ENCODE measurements at places on chromosomes 3 and 15.

- DNase-seq: no peak
Measured at GRCh38 chr15:52101542-52102323, 10.8 kb downstream of the BCL2L10 start.

DNA sequence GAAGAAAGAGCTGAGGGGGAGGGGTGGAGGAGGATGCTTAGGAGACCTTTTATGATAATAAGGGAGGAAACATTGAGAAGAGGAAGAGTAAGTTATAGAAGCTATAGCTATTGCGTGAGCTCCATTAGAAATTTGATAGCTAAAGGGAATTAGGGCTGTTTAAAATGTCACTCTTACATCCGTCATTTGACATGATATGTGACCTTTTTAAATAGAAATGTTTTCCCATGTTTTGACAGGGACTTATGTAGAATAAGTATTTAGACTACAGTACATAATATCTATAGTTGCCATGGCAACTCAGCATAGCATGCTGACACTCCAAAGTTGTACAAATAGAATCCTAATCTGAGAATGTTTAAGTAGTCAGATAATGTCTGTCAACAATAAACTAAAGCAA is 19.2 kb downstream of the RAD51 start:
- no peak for DNase-seq

- peak; percentile 15 for DNase-seq
Measured at GRCh38 chr3:81080608-81081007, 680.8 kb downstream of the GBE1 start.

- no peak for DNase-seq
Measured at GRCh38 chr3:136621628-136622027, 130.6 kb downstream of the STAG1 start.

GRCh38 chr3:139134678-139135372 is 90.1 kb upstream of the PRR23C start:
- no peak for DNase-seq

GRCh38 chr15:100208921-100209603 is 132.7 kb downstream of the ADAMTS17 start:
- no peak for DNase-seq

GRCh38 chr3:144586382-144586781 is 614.8 kb downstream of the DIPK2A start:
- no peak for DNase-seq

DNA sequence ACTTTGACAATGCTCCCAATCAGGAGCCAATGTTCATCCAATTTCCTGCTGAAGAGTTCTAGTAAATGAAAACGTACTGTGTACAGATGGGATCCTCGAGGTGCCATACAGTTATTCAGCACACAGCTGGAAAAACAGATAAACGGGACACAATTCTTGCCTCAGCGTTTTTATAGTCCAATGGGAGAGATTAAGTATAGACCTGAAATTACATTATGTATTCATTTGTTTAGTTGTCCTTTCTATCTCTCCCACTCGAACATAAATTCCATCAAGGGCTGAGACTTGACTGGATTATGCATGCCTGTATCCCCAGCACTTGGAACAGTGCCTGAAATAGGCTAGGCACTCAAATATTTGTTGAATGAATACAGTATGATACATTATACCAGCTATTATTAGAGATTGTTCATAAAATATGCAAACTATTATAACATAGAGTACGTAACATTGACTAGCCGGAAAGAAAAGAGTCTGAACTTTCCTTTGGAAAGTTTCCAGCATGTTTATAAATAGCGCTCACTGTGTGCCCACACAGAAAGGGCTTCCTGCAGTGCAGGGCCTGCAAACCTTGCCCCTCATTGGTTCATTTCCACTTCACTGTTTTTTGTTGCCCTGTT is 27.4 kb upstream of the SNTN start:
- DNase-seq: no peak

GRCh38 chr15:48823237-48823636 is 12.4 kb upstream of the CEP152 start:
- peak; percentile 89 for DNase-seq

DNA sequence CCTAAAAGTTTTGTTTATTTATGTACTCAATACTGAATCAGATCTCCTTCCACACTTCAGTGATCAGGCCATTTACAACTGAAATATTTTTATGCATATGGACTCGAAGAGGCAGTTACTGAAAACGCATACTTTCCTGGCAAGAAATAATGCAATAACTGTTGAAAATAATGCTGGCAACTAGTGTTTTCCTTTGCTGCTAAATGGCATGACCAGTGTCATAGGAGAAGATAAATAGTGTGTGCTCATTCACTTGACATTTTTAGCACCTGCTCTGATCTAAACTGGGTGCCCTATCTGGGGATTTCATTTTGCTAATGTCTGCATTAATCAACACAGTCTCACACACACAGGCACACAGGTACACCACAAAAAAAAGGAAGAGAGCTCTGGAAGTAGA is 695.2 kb downstream of the TUSC7 start:
- DNase-seq: no peak

- no peak for DNase-seq
Measured at GRCh38 chr3:53147151-53147902, 13.7 kb upstream of the PRKCD start.

GRCh38 chr3:151113343-151113742 is 27.9 kb downstream of the MED12L start:
- DNase-seq: peak; percentile 46

DNA sequence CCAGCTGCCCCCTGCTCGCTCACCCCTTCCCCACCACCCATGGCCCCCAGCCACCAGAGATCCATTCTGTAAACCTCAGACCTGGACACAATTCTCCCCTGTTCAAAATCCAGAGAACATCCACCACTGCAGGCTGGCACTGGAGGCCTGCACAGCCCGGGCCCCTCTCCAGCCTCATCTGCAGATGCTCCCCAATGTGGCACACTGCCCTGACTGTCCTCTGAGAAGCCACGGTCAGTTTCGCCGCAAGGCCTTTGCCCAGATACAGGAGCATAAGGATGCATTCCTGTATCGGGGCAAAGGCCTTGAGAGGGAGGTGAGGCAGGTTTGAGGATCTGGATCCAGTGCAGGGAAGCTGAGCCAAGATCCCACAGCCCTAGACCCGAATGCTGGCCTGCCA is 175.4 kb upstream of the LINGO1 start:
- no peak for DNase-seq

DNA sequence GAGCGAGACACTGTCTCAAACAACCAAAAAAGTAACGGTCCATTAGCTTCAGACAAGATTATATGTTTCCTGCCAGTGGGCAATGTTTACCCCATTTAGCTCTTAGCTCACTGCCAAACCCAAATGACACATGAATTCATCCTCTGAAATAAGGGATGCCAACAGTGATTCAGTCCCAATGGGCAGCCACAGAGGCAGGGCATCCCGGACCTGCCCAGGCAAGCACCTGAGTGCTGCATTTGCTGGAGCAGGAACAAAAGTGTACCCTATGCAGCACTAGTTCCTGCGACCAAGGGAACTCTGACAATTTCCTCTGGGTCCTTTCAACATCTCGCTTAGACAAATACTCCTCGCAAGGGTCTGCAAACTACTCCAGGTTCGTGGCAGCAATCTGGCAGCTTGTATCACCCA is 8.0 kb downstream of the IP6K2 start:
- no peak for DNase-seq

DNA sequence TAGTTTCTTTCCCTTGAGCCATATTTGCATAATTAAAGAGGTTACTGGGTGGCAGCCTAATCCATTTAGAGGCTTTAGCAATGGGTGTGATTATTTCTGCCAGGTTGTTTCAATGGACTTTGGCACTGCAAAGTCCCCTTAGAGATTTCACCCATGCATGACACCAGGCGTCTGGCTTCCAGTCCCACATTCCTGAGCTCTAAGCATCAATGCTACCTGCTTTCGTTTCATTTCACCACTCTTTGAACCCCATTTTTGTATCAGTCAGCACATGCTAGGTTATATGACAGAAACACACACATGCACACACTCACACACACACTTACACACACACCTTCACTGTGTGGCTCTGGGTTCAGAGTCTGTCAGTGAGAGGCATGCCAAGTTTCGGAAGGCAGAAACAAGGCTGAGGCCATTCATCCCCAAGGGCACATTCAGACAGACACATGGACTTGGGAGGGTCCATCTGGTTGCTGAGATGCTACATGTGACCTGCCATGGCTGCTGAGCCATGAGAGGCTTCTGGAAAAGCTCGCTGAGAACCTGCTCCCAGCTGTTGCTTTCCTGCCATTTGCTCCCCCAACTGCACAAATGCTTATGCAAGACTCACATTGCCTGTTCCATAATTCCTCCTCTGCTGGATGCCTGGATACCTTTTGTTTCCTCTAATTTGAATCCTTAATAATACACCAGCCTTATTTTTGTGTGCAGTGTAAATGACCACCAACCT is 354.1 kb downstream of the GABRG3 start:
- no peak for DNase-seq

GRCh38 chr3:46110701-46111493 is 83.6 kb upstream of the XCR1 start:
- DNase-seq: no peak

GRCh38 chr15:57578288-57578900 is 13.3 kb upstream of the MYZAP start:
- no peak for DNase-seq

GRCh38 chr3:119700269-119700919 is 2.4 kb upstream of the CFAP91 start:
- no peak for DNase-seq

DNA sequence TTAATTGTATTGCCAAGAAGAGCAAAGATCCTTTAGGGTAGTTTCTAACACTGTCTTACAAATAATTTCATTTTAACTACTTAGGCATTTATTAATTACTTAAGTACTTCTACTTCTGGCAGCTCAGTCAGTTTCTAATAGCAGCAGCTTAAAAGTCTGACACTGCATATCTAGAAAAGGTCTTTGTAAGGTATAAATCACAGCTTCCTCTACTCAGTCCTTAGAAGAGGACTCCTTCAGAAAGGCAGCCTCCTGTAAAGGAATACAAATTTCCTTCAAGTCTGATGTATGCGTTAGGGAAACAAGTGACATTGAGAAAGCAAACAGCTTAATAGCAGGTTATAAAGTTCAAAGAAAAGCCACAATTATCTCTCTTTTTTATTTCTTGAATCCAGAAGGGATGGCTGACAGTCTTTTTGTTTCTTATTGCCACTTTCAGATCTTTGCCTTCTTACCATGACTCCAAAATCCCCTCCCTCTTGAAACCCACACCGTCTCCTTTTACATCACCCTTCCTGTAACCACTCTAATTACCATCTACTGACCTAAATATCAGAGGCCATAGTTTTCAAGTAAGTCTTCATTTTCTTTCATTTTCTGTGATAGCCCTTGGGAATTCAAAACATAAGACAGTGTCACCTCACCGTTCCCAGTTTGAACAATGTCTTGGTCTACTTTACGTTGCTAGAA is 109.5 kb downstream of the CGGBP1 start:
- DNase-seq: peak; percentile 4

- peak; percentile 41 for DNase-seq
Measured at GRCh38 chr3:146796078-146796477, 190.9 kb upstream of the PLSCR5 start.

DNA sequence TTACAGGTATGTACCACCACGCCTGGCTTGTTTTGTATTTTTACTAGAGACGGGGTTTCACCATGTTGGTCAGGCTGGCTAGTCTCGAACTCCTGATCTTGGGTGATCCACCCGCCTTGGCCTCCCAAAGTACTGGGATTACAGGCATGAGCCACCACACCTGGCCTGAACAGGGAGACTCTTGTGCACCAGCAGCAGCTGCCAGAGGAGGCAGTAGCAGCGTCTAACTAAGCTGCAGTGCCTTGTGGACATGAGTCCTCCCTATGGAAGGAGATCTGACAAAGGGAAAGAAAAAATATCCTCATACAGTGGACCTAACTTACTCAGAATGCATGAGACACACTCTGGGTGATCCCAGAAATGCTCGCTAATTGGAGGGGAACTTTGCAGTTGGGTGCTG is 36.8 kb upstream of the NEO1 start:
- DNase-seq: peak; percentile 34

GRCh38 chr15:94412979-94413746 is 181.8 kb downstream of the MCTP2 start:
- DNase-seq: peak; percentile 47

- no peak for DNase-seq
Measured at GRCh38 chr15:34275721-34276120, 50.9 kb downstream of the EMC4 start.

- peak; percentile 88 for DNase-seq
Measured at GRCh38 chr3:34012102-34012461, 213.7 kb downstream of the PDCD6IP start.

- DNase-seq: no peak
Measured at GRCh38 chr3:184801241-184801785, 10.7 kb upstream of the VPS8 start.

- no peak for DNase-seq
Measured at GRCh38 chr3:9897408-9898372, 5.0 kb upstream of the IL17RE start.

DNA sequence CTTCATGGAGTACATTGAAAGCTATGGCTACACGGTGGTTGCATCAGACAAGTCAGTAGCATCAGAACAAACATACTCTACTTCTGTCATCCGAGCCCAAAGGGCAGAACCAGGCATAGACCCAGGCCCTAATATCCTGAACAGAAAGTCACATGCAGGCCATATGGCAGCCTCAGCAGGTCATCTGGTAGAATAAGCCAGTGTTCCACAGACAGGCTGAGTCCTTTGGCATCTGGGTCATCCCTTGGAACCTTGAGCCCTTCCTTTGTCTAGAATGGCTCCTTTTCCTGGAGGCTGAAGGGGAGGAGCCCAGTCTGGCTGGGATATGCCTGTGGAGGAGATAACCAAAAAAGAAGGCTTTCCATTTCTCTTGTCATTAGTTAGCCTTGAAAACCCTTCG is 29.2 kb downstream of the SEMA6D start:
- peak; percentile 34 for DNase-seq

GRCh38 chr3:66037330-66037985 is 1.3 kb downstream of the MAGI1 start:
- peak; percentile 93 for DNase-seq

DNA sequence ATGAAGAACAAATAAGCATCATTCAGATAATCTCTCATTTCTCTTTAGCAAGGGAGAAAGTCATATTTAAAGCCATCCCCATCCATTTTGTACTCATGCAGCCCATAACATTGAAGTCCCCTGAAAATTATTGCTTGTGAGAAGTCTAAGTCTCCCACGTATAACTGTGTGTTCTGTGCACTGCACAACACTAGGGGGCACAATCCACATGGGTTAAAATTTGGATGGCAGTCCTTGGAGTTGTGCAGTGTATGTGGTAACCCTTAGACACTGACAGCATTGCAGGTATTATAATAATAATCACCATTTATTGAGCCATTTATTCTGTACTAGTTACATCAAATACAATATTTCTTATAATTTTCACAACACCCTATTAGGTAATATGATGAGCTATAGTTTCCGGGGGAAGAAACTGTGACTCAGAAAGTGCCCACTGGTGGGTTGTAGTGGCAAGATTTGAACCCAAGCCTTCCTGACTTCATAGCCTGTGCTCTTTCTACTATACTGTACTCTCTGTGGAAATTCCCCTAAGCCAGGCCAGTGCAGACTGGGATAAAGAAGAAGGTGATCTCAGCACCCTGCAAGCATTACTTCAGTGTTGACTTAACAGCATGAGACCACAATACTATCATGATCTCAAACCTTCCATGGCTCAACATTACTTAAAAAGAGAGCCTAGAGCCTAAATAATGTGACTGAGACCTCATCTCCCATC is 15.7 kb downstream of the KCNAB1 start:
- DNase-seq: peak; percentile 10
